ENCODE measurements at places on chromosomes 1 and 21.

DNA sequence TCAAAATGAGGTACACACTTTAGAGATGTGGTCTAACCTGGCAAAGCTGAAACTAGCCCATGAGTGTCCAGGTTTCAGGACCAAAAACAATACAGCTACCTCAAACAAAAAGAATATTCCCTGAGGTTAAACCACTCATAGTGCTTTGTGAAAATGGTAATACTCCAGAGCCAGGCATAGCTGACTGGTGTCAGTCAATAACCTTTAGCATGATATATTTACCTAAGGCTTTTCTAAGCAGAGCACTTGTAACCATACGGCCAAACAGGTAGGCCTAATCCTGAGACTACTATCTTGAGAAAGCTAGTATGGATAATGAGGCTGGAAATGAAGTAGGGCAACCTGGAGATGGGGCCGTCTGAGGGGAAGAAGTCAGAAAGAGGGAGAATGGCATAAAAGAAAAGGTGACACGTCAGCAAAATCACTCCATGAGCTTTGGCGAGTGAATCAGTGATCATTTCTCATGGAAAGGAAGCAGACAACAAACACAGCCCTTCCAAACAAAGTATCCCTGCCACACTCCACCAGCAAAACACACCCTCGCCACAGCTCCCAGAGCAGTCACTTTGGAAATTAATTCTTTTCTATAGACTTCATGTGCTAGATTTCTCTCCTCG is 1.7 kb upstream of the LRRC52 start:
- DNase-seq: no peak

DNA sequence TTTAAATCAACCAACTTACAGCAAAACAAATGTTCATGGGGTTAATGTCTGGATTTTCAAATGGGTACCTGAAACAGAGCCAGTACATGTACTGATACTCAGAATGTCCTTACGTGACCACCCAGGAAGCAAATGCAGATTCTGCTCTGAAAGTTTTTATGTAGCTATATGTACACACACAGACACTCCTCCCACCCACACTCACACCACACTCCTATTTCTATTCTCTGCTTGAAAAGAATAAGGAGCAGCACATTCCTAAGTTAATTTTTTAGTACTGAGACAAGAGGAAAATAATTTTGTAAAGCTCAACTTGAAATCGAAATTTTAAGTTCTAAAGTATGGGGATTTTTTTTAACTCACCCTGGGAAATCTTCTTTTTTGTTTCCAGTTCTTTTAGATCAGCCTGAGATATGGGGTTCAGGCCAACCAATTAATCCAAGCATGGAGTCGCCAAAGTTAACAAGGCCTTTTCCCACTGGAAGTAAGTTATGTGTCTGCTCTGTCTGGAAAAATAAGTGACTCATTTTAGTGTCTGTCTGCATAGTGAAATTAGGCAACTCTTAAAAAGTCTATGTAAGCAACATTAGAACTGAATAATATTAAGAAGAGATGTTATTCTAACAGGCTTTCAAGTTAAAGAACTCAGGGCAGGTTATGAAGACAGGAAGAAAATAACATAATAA is 75.5 kb upstream of the DYNLT5 start:
- DNase-seq: no peak

DNA sequence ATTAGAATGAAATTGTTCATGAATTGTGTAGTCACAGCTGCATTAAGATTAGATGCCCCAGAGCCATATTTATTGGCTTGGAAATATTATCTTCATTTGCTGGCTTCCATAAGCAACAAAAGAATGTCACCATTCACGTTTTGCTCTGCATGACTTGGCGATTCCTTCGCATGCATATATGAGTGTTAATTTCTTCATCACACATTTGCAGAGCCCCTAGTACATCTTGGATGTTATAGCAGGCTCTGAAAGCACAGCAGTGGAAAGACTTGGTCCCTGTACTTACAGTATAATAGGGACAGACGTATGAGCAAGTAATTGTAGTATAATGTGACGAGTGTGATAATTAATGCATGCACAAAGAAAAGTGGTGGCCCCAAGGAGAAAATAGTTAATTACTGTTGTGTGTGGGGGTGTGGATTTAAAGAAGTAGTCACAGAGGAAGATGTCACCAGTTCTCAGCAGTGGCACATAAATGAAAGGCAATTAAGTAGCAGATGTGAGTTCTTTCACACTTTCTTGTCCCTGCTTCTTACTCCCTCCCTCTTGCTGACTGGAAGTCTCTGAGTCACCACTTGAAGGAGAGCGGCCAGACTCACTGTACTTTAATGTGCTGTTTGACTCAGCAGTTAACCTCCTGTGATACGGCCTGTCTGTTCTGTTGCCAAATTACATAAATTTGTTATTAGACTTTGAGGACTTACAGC is 21.0 kb downstream of the S100A10 start:
- DNase-seq: no peak

DNA sequence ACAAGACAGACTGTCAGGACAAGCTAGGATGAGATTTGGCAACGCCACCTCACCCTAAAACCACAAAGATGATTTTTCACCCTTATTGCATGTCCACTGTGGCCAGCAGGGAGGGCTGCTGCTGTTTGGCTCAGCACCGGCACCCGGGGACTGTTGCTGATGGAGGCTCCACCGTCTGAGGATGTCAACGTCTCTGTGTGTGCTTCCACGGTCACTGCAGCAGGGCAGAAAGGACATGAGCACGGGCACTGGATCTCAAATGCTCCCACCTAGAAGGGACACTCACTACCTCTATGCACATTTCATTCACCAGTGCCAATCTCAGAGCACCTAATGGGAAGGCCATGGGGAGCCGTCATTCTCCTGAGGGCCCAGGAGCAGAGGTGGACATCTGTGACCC is 599.6 kb downstream of the PTPRU start:
- no peak for DNase-seq

DNA sequence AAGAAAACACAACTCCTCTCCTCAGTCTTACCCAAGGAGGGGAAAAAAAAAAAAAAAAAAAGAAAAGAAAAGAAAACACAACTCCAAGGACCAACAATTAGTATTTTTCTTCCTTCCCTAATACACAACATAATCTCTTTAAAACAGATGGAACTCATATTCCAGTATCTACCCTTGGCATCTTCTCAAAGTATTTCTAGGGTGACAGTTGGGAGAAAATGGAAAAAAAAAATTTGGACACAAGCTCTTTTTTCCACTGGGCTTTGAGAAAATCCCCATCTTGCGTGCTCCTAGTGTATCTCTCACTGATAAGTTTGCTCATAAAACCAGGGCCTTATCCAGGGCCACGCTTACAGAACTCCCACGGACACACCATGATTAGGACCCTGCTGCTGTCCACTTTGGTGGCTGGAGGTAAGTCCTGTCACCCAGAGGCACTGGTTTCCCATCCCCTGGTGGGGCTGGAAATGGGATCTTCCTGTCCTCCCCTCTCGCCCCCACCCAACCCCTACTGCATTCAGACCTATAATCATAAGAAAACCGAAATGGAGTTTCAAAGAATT is at the start of gene CELA2B:
TSS of gene CELA2B (plus strand) at position 353 of the 563 bp plus-strand sequence. CDS start at position 375, 22 bp downstream.
- DNase-seq: no peak

Data from T follicular helper cell (primary cell).